ENCODE measurements at places on chromosomes 5 and 9.

- DNase-seq, result no peak
Observed at GRCh38 chr5:76690704-76691466, 25.0 kb upstream of the F2R start.

DNA sequence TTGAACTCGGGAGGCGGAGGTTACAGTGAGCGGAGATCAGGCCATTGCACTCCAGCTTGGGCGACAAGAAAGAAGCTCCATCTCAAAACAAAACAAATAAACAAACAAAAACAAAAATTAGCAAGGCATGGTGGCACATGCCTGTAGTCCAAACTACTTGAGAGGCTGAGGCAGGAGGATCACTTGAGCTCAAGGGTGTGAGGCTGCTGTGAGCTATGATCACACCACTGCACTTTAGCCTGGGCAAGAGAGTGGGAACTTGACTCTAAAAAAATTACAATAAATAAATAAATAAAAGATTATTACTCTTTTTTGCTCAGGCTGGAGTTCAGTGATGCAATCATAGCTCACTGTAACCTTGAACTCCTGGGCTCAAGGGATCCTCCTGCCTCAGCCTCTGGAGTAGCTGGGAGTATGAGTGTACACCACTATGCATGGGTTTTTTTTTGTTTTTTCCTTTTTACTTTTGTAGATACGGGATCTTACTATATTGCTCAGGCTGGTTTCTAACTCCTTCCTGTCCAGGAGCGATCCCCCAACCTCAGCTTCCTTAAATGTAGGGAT is 9.0 kb upstream of the DCP2 start:
- no peak for DNase-seq

DNA sequence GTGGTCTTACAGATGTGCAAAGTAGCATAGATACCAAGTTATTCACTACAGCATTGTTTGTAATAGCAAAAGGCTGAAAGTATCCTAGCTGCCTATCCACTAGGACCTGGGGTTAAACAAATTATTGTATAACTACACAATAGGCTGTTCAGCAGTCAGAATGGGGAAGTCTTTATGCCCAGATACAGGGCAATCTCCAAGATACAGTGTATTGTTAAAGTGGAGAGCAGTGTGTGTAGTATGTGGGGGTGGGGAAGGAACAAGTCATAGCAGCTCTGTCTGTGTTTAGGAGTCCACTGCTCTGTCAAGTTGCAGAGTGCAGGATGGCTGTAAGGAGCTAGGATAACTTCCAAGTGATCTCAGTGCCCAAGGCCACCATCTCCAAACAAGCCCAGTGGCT is 5.5 kb downstream of the PCYOX1L start:
- DNase-seq, result no peak

- no peak for DNase-seq
Observed at GRCh38 chr5:88820581-88820980, 62.4 kb downstream of the MEF2C start.

GRCh38 chr9:121098567-121099198 is 23.9 kb downstream of the CNTRL start:
- DNase-seq, result no peak

DNA sequence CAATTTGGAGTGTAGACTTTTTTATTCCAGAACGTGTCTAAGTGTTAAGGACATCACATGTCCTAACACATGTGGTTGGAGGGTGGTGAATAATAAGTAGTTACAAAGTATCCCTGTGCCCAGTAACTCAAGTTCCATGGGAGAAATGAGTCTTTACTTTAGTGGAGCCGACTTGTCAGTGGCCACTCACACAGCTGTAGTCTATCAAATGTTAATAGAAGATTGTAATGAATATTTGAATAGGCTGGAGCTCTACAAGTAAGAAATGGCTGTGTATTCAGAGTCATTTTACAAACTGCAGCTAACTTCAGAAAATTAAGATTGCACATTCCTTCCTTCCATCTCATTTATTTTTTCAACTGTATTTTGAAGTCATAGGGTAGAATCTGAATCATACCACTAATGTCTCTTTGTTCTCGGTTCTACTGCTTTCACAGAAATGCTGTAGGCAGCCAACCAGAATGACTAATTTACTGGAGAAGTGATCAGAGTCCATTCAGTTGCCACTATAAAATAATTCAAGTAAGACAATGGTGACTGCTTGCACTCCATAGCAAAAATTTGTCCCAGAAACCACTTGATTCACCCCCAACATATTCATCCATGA is 394.8 kb downstream of the NR2F1-AS1 start:
- DNase-seq, result no peak

- DNase-seq, result peak; percentile 11
Observed at GRCh38 chr5:1417586-1418225, 27.5 kb downstream of the SLC6A3 start.

GRCh38 chr9:98380065-98380681 is 124.7 kb upstream of the TBC1D2 start:
- DNase-seq, result peak; percentile 31

- peak; percentile 28 for DNase-seq
Observed at GRCh38 chr5:122751293-122751782, 23.5 kb upstream of the SNX2 start.

DNA sequence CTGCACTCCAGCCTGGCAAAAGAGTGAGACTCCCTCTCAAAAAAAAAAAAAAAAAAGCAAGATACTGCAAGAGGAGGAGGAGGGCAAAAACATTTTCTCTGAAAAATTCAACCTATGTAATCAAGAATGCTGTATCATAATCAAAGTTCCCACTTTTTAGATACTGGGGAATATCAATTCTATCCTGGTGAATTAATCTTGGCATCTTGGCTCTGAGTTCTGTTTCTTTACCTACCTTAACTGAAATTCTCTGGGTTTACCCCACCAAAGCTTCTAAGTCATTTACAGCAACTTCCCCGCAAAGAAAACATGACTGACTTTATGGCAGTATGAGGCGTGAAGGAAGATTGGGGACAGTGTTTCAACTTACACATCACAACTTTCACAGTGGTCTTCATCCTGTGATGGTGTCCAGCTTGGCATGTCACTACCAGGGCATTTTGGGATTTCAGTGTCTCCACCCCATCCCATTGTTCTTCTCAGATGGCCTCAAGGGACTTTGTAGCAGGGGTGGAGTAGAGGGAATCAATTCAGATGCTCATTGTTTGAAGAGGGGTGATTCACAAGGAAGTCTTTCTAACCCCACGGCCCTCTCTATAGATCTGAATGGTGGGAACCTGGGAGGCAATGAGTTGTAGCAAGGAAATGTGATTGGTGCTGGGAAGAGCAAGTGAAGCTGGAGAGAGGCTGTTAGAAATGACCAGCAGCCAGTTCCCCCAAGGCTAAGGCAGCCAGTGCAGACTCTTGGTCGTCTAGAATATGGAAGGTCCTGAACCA is 130.5 kb downstream of the SCAMP1 start:
- DNase-seq, result no peak

GRCh38 chr9:8703904-8704303 is 904.3 kb upstream of the DMAC1 start:
- no peak for DNase-seq

GRCh38 chr9:34046784-34047379 is 1.8 kb downstream of the UBAP2 start:
- no peak for DNase-seq

GRCh38 chr9:76298521-76299144 is 95.6 kb downstream of the RFK start:
- DNase-seq, result no peak

DNA sequence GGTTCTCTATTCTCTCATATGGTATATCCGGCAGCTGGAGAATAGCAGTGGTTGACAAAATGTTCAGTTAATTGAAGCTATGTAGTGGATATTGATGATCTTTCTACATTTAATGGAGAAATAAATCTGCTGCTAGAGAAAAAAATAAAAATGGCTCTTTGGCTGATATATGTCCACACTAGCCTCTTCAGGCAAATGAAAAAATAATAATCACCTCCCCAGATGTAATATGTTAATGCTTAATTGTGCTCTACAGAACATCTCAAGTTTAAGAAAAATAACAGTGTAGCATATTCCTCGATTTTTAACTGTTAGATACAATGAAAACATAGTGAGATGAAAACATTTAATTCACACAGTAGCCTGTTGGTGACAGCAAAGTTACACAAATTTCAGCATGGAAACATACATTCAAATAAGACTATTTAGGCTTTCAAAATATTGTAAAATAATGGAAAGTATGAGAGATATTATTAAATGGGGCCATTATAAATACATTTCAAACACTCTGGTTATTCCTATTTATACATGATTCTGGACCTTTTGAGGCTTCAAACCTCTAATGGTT is 543.0 kb downstream of the MAT2B start:
- no peak for DNase-seq

DNA sequence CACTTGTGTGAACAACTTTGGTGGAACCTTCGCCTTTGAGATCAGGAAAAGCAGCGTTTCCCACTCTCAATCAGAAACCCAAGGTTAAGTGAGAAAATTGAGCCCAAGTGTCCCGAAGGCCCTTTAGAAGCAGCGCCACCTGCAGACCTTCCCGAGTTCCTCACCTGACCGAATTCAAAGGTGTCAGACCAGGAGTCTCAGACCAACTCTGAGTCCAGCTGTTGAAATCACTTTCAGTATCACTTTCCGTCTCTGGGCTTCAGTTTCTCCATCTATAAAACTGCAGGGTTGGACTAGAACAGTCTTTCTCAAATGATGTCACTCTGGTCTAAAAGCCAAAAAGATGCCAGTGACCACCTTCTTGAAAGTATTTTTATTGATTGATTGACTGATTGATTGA is 31.7 kb upstream of the GRHPR start:
- peak; percentile 75 for DNase-seq

DNA sequence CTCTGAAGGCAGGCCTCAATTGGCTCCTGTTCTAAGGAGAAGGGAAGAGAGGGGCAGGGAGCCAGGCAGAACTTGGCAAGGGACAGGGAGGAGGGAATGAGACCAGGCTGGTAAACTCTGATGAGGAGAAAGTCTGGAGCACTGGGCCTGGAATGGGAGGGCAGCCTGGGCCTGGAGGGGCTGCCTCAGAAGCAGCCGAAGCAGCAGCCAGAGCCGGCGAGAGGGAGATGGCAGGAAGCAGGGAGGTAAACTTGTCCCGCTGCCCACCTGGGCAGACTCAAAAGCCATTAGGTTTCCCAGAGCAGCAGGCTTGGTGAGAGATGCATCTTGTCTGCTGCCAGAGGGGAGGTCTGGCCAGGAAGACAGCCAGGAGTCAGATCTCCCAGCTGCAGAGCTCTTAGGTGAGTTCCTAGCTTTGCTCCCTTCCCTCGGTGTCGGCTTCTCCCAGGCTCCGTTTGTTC is 37.0 kb upstream of the CRB2 start:
- no peak for DNase-seq

DNA sequence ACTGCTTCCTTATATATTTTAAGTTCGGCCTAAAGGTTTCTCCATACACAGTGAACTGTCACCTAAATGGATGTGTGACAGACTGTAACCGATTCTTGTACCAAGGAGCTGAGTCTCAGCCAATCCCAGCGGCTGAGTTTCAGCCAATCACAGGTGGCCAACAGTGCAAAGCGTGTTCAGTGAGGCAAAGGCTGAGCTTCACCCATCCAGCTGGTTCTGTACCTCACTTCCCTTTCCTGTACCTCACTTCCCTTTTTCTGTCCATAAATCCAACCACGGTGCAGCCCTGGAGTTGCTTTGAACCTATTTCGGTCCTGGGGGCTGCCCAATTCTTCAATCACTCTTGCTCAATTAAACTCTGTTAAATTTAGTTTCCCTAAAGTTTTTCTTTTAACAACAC is 15.7 kb upstream of the TBC1D9B start:
- no peak for DNase-seq

DNA sequence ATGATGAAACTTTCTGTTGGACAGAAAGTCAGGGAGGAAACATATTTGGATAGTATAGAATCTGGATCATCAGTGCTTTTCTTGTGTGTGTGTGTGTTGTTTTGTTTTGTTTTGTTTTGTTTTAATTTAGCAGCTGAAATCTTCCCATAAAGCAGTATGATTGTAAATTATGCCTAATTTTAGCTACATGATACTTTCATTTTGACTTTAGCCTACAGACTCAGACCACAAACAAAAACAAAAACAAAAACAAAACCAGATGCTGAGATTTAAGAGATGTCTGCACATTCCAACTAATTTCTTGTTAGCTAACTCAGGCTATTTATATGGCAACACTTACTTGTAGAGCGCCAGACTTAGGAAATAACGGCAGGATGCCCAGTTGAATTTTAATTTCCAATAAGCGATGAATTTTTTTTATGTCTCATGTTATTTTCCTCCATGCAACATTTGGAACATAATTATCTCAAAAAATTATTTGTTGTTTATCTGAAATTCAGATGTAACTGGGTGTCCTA is 119.5 kb upstream of the TRPC7 start:
- DNase-seq, result no peak

DNA sequence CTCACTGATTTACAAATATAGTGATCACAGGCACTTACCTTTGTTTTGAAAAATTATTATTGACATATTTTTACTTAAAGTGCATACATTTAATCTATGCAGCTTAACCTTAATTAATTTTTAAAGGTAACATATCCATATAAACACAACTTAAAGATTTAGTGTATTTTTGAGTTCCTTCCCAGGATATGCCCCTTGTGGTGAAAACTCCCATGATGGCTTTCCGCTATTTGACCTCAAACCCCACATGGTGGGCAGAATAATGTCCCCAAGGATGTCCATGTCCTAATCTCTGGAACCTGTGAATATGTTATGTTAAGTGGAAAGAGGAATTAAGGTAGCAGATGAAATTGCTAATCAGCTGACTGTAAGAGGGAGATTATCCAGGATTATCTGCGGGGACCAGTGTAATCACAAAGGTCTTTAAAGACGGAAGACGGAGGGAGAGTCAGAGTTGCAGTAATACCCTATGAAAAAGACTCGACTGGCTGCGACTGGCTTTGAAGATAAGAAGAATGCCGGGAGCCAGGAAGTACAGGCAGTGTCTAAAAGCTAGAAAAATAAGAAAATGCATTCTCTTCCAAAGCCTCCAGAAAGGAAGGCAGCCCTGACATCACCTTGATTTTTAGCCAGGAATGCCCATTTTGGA is 193.9 kb downstream of the ICE1 start:
- no peak for DNase-seq

- no peak for DNase-seq
Observed at GRCh38 chr5:180160789-180161188, 48.2 kb downstream of the RASGEF1C start.

GRCh38 chr9:37025071-37025822 is 8.8 kb downstream of the PAX5 start:
- DNase-seq, result no peak

- no peak for DNase-seq
Observed at GRCh38 chr5:96121364-96121763, 159.7 kb upstream of the ELL2 start.

- no peak for DNase-seq
Observed at GRCh38 chr5:129511291-129511690, 51.2 kb downstream of the ADAMTS19 start.

- no peak for DNase-seq
Observed at GRCh38 chr5:56323505-56323904, 90.4 kb upstream of the ANKRD55 start.

- no peak for DNase-seq
Observed at GRCh38 chr9:37960631-37961030, 56.7 kb upstream of the SLC25A51 start.

DNA sequence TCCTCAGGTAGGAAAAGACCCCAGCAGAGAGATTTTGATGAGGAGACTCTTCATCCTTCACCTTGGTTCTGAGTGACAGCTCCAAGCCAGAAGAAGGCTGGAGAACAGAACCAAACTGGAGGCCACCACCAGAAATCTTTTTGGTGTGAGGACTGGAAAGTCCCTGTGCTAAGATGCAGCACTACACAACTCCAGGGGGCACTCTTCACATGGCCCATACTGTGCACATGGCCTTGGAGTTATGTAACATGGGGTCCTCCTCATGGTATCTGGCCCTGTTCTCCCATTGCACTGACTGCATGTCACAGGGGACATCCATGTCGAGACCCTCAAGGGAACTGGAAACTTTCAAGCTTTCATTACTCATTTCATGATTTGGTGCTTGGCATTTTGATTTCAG is 17.3 kb upstream of the STX17 start:
- no peak for DNase-seq

GRCh38 chr5:2168601-2169429 is 286.1 kb upstream of the IRX4 start:
- DNase-seq, result no peak

All from WTC11 (cell line).